CD4-positive, alpha-beta T cell treated with Interleukin-15 for 4 hours (primary cell): ENCODE measurements at places on chromosomes 16 and 17.

GRCh38 chr17:28865946-28866752, 11.3 kb downstream of the ERAL1 start:
- DNase-seq = no peak

DNA sequence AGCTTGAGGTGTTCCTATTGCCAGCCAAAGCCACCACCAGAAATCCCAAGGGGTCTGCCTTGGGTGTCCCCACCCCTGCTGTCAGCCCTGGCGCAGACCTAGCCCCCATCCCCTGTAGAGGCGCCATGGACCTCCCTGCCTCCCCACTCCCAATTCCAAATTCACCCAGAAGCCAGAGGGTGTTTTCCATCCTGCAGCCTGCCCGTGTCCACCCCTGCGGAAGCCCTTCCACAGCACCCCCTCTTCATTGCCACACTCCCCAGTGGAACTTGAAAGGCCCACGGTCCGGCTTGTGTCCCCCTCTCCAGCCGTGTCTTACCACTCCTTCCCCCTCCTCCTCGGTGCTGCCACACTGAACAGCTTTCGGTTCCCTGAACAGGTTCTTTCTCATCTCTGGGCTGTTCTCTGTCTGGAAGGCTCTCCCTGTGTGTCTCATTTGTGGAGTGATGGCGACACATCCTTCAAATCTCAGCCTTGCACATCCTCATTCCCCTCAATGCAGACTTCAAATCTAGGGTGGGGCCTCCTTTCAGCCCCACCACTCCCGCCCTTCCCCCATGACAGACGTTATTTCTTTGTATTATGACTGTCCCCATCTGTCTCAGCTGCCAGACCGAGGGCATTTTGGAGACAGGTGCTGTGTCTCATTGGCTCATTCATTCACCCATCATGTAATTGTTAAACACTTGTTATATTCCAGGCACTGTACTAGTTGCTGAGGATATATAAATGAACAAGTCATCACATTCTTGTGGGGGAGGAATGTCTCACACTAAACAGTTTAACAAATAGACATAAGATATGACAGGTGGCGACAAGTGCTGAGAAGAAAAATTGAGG, 36.3 kb downstream of the ADGRG5 start:
- DNase-seq = peak; percentile 44

DNA sequence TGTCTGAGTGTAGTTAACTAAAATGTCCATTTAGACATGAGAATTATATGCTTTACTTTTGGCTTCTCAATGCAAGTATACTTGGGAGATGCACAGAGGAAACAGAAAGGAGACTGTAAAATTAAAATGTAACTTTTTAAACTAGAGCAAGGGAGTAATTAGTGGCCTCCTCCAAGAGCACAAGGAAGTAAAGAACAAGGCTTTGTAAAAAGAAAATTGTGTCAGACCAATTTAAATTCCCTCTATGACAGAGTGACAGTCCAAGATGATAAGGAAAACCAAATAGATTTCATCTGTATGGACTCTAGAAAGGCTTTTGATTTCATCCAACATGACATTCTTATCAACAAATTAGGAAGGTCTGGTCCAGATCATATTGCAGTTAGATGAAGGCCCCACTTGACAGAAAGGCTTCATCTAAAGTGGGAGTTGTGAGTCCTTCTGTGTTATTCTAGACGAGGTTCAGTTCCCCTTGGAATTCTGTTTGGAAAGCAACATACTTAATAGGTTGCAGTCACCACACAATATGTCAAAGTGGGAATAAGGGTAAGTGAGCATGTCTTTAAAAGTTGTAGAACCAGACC, 6.5 kb upstream of the CAPNS2 start:
- DNase-seq = no peak

DNA sequence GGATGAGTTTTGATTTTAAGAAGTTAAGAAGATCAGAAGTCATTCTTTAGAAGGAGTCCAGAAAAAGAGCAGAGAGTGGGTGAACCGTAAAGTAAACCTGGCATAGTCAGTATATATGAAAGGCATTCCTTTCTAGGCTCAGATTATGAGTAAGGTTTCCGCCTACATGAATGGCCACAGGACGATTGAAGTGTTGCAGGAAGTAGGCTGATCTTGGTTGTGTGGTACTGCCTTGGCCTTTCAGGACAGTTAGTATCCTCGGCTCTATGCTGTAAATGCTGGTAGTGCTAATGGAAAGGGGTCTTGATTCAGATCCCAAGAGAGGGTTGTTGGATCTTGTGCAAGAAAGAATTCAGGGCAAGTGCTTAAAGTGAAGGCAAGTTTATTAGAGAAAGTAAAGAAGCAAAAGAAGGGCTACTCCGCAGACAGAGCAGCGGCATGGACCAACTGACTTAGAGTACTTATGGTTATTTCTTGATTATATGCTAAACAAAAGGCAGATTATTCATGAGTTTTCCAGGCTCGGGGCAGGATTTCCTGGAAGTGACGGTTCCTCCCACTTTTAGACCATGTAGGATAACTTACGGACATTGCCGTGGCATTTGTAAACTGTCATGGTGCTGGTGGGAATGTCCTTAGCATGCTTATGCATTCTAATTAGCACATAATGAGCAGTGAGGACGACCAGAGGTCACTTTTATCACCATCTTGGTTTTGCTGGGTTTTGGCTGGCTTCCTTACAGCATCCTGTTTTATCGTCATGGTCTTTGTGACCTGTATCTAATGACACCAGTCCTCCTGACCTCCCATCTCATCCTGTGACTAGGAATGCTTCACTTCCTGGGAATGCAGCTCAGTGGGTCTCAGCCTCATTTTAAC, 164.8 kb downstream of the SNX29 start:
- DNase-seq = no peak

DNA sequence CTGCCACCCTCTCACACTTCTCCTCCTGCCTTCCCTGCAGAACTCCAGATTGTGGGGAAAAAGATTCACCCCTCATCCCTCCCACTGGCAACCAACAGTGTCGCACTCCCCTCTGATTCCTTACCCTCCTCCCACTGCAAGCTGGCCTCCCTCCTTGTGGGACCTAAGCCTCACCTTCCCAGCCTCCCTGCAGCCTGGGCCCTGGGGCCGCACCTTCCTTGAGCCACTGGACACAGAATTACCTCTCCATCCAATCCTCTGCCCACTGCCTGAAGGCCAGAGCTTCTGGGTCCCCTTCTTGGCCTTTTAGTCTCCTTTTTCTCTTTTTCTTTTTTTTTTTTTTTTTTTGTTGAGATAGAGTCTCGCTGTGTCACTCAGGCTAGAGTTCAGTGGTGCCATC, 33.9 kb downstream of the NGFR start:
- no peak for DNase-seq

DNA sequence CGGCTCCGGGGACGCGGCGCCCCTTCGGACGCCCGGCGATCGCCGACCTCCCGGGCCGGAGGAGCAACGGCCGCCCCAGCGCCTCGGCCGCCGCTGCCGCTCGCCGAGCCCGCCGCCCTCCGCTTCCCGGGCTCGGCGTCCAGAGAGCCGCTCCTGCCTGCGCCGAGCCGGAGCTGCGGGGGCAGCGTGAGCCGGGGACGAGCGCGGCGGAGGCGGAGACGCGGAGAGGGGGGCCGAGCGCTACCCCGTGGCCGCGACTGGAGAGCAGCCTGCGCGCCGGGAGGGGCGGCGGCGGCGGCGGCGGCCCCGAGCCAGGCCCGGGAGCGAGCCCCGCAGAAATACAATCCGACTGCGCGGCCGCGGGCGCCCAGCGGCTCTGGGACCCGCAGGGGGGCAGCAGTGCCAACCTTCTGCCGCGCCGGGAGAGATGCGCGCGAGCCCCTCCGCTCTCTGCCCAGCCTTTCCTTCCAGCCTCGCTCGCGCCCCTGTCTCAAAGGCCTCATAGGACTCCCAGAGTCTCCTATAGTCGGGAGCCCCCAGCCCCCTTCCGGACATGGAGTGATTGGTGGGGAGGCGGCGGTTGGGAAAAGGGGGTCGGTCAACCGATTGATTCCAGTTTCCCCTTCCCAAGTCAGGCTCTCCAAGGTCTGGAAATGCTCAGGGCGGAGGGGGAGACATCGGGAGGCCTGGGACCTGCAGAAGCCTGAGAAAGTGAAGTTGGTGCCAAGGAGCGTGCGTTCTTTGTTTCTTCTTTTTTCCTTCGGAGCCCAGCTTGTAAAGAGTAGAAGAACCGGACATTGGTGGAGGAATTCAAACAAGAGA, 1.0 kb upstream of the SDK2 start:
- DNase-seq = no peak

DNA sequence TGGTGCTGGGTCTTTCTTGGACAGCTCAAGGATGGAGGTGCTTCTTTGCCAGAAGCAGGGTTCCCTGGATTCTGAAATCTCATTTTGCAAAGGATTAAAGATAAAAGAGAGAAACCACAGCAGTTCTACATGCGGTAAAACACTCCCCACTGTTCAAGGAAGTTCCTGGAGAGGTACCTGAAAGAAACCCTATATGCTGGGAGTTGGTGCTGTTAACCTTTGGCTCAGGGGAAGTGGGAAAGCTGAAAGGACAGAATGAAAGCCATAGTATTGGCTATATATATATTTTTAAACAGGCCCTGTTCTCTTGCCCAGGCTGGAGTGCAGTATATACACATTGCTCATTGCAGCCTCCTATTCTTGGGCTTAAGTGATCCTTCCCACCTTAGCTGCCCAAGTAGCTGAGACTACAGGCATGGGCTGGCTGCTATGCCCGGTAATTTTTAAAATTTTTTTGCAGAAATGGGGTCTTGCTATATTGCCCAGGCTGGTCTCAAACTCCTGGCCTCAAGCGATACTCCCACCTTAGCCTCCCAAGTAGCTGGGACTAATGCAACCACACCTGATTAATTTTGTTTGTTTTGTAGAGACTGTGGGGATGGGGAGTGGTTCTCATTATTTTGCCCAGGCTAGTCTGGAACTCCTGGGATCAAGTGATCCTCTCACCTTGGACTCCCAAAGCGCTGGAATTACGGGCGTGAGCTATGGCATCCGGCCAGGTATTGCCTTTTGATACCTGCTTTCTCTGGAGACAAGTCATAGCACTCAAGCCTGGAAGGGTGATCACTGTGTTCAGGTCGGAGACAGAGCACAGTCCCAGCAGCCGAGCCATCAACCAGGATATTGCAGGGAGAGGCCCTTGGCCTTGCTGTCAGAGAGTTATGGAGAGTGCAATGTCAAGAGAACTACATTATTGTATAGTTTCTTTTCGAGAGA, 55.2 kb downstream of the MSI2 start:
- DNase-seq = no peak

DNA sequence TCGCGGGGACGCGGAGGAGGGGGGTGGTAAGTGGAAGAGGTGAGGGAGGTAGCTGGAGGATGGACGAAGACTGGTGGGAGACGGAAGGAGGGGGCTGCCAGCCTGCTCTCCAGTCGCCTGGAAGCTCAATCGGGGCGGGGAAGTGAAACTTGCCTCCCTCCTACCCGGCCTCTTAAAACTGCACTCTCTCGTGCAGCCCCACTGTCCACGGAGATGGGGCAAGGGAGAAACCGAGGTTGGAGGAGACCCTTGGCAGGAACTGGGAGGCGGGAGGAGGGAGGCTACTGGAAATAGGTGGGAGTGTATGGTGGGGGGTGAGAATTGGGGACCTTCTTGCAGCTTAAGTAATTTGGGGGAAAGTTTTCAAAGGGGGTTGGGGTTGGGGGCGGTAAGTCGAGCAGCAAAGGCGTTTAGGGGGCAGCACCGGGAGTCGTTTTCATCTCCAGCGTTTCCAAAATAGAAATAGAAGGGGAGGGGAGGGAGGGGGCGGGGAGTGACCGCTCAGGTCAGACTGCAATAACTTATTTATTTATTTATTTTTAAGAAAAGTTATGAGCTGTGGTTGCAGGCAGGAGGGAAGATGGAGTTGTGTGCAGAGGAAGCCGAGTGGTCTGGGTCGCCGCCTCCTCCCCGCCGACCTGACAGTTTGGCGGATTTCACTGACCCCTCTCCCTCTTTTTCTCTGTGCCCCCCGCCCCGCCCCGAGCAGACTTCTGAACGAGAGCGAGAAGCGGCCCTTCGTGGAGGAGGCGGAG, 1.4 kb downstream of the SOX9 start:
- no peak for DNase-seq

GRCh38 chr17:13601776-13602551, at the start of gene HS3ST3A1:
Gene HS3ST3A1 (minus strand): TSS chr17:13601929. CDS start chr17:13601129, 800 bp downstream.
- DNase-seq = no peak

GRCh38 chr16:82991966-82992675, 365.4 kb downstream of the CDH13 start:
- DNase-seq = no peak

- no peak for DNase-seq
Observed at GRCh38 chr16:87344165-87344930, 27.2 kb upstream of the C16orf95 start.
